ENCODE measurements at places on chromosomes 3 and 15.

DNA sequence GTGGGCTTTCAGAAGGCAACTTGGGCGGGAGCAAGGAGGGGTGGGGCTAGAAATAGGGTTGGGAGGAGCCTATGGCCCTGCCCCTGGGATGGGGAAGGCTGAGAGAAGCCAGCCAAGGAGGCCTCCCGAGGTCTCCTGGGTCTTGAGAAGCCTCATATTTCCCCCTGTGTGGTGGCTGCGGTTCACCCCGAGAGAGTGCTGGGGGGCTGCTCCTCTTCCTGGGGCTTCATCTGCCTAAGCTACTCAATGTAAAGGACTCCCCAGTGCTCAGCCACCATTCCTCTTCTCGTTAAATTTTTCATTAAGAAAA lies 174.3 kb downstream of the SMAD6 start:
- DNase-seq = no peak

DNA sequence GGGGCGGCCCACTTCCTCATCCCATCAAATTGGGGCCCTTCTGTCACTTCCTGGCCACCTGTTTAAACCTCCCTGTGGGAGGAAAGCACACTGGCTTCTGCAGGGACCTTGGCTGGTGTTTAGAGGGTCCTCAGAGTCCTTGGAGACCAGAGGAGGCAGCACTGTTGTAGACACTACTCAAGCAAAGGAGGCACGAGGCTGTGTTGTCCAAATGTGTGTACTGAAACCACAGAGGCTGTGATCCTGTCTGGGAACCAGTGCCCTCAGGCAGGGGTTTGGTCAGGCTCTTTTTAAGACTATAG lies 12.4 kb upstream of the SEC13 start:
- DNase-seq = no peak

DNA sequence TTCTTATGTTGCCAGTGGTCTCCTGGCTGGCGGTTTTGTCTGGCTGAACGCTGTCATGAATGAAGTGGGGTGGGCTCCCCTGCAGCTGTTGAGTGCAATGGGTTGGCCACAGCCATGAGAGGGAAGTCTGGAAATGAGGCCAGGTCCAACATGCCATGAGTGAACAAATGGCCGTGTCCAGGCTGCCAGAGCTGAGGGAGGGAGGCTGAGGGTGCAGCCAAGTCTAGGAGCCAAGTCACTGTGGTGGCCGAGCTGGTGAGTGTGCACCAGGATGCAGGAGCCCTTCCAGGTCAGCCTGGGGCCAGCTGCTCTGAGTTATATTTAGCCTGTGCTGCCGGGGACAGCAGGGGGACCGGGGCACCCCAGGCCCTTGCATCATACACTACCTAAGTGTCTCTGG lies 24.7 kb upstream of the PRR23E start:
- DNase-seq = no peak

GRCh38 chr15:65873256-65873655 lies 4.0 kb downstream of the RAB11A start:
- no peak for DNase-seq

DNA sequence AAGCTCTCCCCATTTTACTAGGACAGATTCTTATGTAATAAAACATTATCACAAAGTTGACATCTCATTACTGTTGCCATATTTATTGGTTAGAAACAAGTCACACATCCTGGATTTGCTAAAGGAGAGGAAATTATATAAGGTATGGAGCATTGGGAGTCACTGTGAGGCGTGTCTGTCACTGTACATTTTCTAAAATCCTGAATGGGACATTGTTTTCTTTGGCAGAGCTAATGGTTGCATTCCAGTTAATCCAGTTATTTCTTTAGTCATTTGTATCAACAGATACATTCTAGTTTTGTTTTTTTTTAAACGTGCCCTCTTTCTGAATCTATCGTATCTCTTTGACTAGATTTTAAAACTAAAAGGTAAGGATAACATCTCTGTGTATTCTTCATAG lies 70.2 kb upstream of the MITF start:
- no peak for DNase-seq

- DNase-seq = no peak
These were observed 10.9 kb upstream of the NCKIPSD start for GRCh38 chr3:48696601-48697000.

DNA sequence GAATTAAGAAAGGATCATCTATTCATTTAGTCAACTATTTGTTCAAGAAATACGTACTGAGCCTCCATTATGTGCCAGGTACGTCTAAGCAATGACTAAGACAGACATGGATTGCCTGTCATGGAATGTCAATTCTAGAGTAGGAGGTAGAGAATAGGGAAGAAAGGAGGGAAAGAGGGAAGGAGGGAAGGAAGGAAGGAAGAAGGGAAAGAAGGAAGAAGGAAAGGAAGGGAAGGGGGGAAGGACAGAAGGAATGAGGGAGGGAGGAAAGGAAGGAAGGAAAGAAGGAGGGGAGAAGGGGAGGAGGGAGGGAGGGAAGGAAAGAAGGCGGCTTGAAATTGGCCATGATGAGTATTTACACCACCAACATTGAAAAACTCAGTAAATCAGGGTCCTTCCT lies 39.3 kb upstream of the RFTN1 start:
- DNase-seq = no peak

GRCh38 chr3:21790466-21790865 lies 39.5 kb upstream of the ZNF385D start:
- no peak for DNase-seq

GRCh38 chr3:41751597-41751996 lies 210.3 kb downstream of the ULK4 start:
- DNase-seq = no peak

DNA sequence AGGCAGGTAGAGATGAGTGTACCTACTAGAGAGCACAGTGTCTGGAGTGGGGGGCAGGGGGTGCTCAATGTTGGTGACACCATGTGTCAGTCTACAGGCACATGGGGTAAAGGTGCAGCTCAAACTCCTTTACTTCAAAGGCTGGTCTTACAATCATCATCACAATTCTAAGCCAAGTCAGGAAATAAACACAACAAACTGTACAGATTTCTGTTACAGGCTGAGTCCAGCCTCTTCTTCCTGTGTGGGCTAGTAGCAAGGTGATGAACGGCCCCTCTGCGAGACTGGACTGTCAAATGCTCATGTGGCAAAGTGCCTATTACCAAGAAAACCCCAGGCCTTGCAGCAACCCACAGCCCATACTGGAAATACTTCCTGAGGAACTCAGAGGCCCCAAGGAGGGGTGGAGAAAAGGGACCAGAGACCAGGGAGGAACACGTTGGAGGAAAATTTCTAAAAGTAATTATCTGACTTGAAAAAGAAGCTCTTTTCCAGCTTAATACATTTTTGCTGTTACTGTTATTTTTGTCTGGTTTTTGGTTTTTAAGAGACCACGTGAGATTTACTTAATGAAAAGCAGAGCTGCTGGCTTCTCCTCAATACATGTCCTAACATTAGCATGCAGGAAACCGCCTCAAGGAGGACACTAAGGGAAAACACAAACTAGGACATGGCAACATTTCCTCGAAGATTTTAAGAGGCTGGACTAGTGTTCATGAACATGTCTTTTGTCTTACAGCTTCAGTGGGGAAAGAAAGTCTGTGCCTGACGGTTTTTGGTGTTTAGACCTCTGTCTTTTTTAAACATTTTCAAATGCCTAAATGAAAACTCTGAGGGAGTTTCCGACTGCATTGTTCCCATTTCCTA lies 29.5 kb downstream of the TBC1D2B start:
- DNase-seq = no peak

DNA sequence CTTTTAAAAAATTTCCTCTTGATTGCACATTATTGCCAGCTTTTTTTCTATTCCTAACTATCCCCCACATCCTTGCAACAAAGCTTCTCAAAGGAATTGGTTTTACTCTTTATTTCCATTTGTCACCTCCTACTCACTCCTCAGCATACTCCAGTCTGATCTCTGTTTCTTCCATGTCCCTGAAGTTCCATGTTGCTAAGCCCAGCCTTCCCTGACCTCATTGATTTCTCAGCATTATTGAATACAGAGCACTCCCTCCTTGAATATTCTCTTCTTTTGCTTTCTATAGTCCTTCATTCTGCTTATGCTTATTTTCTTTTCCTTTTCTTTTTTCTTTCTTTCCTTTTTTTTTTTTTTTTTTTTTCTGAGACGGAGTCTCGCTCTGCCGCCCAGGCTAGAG lies 10.7 kb downstream of the ARID3B start:
- DNase-seq = no peak

GRCh38 chr3:176611703-176612102 lies 585.6 kb downstream of the TBL1XR1 start:
- no peak for DNase-seq

- no peak for DNase-seq
These were observed 2.3 kb upstream of the MBNL1 start for GRCh38 chr3:152266221-152266995.

- no peak for DNase-seq
These were observed 33.3 kb downstream of the CA12 start for GRCh38 chr15:63348392-63348791.

GRCh38 chr15:79171320-79172031 lies 80.9 kb upstream of the RASGRF1 start:
- DNase-seq = no peak

DNA sequence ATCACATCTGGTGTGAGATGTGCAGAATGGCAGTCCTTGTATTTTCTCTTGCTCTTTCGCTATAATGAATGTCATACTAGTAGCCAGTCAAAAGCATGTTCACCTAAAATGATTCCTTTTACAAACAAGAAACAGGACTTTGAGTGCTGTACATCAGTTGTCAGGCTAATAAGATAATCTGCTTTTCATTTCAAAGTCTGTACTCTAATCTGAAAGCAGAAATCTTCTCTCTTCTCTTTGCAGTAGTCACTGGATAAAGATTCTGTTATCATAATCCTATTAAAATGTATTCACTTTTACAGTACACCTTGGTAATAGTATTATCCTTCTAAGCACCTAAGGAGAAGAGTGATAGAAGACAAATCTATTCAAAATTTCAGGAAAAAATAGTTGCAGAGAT lies 300.1 kb downstream of the MFSD1 start:
- no peak for DNase-seq

DNA sequence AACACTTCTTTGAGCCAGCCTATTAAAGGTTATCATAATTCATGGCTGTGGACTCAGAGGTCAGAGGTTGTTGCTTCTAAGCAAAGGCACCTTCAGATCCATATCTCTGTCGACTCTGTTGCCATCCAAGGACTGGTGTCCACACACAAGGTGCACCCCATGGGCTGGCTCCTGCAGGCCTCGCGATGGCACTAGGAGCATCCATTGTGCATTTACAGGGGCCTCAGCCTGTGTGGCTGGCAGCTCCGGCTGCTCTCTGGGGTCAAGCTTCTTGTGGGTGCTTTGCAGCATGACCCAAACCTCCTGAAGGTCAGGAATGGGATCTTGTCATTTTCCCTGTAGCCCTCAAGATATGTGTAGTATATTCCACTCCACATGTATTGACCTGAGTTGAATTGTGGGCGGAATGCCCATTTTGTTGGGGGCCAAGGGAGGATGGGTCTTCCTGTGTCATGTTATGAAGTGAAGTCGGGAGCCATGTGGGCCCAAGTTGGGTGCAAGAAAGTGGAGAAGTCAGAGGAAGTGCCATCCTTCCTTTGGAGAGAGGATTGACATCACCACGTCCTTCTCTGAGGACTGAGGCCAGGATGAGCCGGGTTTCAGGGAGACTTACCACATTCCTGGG lies 43.9 kb downstream of the CHDH start:
- no peak for DNase-seq

DNA sequence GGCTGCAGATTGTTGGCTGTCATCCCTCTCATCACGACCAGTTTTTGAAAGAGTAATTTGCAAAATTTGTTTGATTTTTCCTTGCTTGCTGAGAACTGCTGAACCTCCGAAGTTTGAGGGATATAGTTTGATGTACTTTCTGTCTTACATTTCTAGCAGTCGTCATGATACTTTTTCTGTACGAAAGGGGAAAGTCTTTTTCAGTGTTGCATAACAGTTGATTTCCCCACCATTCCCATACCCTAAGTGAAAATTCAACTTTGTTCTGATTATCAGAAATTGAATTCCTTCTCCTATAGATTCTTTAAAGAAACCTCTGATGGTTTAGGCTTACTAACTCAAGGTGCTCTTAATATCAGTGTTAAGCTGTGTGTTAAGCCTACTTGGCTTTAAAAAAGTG lies 1.6 kb downstream of the PDE8A start:
- DNase-seq = no peak

GRCh38 chr15:27527490-27528067 lies 556.6 kb downstream of the GABRG3 start:
- no peak for DNase-seq

DNA sequence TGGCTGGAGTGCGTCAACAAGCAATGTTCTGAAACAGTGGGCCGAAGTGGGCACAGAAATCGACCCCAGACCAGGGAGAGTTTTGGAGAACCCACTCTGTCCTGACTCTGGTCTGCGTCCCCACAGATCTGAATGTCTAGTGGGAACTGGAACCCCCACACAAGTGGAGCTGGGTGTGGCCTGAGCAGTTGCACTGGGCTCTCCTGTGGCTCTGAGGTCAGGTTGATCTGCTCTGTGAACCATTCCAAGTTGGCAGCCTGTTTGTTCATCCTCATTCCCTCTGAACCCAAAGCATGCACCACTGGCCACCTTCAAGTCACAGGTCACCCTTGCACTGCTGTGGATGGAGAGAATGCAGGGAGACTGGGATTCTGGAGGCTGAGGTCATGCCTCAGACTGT lies 60.5 kb downstream of the STARD5 start:
- DNase-seq = no peak

DNA sequence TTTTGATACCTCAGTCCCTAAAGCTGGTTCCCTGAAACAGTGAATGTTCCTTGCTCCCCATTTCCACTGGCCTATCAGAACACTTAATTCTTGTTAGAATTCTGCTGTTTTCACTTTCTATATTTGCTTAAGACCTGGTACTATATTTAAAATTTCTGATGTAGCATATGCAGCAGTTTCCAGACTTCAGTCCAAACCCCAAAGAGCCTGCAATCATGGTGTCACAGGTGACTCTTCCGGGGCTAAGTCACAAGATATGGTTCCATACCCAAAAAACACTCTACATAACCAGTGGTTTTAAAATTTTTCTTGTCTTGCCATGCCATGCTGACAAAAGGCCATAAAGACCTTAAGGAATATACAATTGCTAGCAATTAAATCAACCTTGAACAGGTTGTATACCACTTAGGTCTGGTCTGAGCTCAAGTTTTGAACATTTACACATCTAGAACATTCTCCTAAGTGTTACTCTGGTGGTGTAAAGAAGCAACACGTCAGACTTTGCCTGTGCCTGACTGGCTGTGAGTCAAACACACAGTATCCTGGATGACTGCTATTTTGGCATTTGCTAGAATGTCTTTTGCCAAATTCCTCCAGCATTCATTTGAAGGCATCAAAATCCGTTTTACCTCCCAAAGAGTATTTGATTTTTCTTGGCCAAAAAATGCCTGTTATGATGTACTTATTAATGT lies 160.0 kb downstream of the FRMD5 start:
- DNase-seq = no peak

DNA sequence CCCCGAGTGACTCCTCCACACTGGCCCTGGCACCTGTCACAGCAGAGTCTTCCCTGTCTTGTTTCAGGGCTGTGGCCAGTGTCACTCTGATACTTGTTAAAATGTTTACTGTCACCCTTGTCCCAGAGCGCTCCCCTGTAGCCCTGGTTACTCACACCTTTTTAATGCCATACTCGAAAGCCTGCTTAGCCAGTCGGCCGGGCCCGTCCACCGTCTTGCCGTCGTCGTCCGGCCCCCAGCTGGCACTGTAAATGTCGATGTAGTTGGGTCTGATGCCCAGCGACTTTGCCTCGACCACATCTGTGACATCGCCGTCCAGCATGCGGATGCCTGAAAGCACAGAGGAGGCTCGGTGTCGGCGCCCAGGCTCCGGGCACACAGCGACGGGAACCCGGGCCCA lies 91.3 kb downstream of the PCSK6 start:
- no peak for DNase-seq

- no peak for DNase-seq
These were observed 514.9 kb upstream of the DPPA4 start for GRCh38 chr3:109852283-109852682.

GRCh38 chr3:137259701-137260100 lies 301.9 kb downstream of the IL20RB start:
- DNase-seq = no peak

All from activated naive CD8-positive, alpha-beta T cell treated with anti-CD3 and anti-CD28 coated beads, Interleukin-2, amount 50 U/mL, for 16 hours (primary cell).